ENCODE measurements at places on chromosomes 16 and 17.

DNA sequence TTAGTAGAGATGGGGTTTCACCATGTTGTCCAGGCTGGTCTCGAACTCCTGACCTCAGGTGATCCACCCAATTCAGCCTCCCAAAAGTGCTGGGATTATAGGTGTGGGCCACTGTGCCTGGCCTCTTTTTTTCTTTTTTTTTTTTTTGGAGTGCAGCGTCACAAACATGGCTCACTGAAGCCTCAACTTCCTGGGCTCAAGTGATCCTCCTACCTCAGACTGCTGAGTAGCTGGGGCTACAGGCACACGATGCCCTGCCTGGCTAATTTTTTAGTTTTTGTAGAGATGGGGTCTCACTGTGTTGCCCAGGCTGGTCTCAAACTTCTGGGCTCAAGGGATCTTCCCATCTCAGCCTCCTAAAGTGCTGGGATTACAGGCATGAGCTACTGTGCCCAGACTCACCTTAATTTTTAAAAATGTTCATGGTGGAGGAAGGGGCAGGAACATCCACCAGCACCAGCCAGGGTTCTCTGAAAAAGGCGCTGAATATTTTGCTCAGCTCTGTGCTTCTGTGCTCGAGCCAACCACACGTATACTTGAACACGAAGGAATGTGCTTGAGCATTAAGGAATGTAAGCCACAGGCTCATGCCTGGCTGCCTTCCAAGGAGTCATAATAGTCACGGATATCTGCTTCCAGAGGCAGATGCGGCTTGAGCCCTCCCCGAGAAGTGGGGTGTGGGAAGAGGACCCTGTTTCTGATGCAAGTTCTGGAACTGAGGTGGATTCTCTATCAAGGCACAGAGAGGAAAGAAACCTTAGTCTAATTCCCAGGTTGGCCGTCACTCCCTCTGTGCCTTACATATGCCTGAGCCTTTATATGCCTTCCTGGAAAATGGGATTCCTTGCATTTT is 65.5 kb upstream of the CREBBP start:
- no peak for DNase-seq

DNA sequence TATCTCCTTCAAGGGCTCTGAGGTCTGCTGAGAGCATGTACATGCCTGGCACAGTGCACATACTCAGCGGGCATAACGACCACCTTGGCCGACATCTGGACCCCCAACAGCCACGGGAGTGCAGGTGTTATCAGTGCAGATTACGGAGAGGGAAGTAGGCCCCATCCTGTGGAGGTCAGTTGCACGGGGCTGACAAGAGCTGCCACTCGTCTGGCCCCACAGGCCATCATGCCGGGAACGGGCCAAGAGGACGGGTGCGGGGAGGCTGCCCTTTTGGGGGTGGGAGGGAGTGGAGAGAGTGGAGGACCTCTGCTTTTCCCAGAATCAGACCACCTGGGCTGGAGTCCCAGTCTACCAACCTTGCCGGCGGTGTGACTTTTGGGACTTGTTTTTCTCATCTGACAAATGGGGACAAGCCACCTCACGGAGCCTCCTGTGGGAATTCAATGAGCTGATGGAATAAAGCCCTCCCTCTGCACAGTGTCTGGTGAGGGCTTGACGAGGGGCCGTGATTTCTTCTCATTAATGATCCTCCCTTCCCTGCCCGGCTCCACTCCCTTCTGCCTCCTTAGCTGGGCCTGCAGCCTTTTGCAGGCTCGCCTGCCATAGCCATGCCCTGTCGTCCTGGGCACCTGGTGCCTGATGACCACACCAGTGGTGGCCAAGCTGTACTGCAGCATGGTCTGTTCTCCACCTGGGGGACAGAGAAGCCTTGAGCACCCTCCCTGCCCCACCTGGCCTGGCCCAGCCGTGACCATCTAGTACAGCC is 4.6 kb downstream of the PRSS33 start:
- DNase-seq: no peak

GRCh38 chr17:49659661-49660382 is 18.1 kb downstream of the SPOP start:
- DNase-seq: no peak

DNA sequence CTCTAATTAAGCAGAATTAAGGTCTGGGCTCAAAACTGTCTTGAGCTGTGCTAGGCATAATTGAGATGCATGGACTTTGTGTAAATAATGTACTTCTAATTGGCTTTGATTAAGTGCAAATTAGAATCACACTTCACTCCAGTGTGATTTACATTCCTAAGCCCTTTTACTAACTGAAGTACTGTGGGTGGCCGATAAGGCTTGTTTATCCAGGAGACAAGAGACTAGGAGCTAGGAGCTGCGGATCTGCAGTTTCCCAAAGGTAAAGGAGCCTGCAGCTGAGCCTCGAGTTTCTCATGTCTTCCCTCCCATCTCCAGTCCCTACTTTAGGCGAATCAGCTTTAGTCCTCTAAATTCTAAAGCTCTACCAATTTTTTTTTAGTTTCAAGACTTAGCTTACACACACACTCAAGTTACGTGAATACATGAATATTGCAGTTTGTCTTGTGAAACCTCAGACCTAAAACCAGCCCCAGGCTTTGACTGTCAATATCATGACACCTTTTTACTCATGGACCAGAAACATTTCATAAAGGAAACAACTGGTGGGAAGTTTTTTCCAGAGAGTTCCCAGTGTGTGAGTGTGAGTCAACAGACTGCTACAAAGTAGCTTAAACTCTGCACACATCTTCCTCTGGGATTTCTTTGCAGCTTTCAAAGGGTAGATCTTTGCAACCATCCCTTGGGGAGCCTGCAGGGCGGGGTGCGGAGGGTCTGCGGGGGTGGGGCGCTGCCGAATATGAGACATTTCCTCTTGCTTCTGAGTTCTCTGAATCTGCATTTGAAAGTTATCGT is 113.9 kb upstream of the TBX2 start:
- DNase-seq: no peak

GRCh38 chr16:11128211-11129141 is 127.5 kb downstream of the SOCS1 start:
- DNase-seq: no peak

DNA sequence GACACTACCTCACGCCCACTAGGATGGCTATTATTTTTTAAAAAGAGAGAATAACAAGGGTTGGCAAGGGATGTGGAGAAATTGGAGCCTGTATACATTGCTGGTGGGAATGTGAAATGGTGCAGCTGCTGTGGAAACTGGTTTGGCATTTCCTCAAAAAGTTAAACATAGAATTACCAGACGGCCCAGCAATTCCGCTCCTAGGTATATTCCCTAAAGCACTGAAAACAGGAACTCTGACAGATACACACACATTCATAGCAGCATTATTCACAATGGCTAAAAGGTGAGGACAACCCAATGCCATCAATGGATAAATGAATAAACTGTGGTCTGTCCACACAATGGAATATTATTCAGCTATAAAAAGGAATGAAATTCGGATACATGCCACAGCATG is 60.3 kb upstream of the CBX4 start:
- DNase-seq: no peak

GRCh38 chr16:57307365-57307764 is 22.9 kb upstream of the PLLP start:
- DNase-seq: no peak

GRCh38 chr17:19660219-19660870 is 11.8 kb downstream of the ALDH3A2 start:
- no peak for DNase-seq

GRCh38 chr17:67335245-67335835 is 31.0 kb downstream of the PSMD12 start:
- no peak for DNase-seq

- no peak for DNase-seq
Measured at GRCh38 chr17:57666201-57666870, 78.8 kb downstream of the CCDC182 start.

DNA sequence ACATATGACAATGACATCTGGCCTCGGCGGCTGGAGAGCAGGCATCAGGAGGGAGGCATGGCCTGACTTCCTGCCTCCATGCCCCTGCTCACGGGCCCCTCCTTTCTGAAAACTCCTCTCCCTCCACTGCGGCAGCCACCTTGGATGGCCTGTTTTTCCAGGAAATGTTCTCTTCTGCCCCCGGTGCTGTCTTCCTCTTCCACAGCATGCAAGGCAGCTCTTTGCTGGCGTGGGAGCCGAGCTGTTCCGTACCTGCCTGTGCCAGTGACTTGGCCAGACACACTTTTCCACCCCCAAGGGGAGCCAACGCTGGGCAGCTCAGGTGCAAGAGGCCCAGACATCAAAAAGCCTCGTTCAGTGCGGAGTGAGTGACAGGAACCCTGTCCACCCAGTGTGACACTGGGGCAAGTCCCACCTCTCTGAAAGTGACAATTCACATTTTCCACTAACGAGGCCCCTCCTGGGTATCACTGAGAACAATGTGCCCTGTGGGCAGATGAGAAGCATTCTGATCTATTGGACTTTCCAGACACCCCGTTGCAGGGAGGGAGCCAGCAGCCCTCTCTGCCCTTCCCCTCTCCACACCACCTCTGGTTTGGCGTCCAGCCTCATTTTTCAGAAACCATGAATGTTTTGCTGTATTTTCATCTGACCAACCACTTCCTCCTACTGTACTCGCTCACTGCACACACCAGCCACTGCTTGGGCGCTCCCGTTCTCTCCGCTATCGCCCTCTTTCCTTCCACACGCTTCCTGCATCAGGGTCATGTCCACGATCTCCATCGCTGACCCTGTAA is 31.2 kb downstream of the NSMCE1 start:
- no peak for DNase-seq

GRCh38 chr16:6309271-6309670 is 1023.4 kb upstream of the RBFOX1 start:
- DNase-seq: no peak

DNA sequence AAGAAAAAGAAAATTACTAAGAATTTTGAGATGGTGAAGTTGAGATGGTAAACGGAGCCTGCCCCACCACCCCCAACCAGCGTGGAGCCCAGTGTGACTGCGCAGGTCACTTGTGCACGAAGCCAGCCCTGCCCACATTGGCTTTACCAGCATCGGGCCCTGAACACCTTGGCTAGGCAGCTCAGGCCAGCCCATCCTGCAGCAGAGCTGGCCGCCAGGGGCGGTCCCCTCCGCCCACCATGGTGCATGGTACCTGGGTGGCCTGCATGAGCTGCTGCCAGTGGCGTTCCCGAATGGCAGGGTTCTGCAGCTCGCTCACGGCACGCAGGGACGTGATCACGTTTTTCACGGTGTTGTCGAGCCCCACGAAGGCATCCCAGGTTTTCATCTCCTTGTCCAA is 62.7 kb downstream of the DNAH17 start:
- DNase-seq: no peak

- DNase-seq: no peak
Measured at GRCh38 chr17:82950525-82951102, 110.8 kb upstream of the ZNF750 start.

DNA sequence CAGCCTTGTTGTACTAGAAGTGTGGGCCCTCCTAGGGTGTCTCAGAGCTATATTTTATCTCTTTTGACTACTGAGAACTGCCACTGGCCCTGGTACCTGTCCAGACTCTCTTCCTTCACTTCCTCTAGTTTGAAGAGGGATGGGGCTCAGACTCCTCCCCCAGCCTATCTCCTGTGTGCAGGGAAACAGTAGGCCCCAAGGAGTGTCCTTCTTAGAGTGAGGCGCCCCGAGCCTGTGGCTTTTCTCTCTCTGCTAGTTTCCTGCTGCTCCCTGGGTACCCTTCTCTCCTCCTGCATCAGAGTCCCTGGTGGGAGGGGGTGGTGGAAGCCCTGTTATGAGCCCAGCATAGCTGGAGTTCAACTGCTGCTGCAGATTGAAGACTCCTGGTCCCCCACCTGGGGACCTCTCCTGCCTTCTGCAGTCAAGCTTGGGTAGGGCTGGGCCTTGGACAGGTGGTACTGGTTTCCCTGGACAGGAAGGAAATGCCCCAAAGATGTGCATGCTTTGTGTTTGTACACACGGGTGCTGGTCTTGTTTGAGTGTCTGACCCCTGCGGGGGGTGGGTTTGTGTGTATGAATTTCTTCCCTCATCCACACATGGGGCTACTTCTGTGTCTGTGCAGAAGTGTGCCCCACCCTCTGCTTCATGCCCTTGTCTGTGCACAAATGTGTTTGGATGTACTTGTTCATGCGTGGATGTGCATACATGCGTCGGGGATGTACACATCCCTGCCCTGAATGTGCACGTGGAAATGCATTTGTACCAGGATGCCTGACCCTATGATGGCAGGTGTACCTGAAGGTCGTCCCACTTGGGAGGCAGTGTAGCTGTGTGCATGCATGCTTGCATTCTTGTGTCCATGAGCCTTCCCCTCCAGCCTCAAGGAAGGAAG is 6.9 kb downstream of the RARA start:
- no peak for DNase-seq

GRCh38 chr17:76700617-76701470 is 9.9 kb downstream of the MXRA7 start:
- DNase-seq: no peak

- DNase-seq: no peak
Measured at GRCh38 chr17:73669771-73670170, 25.5 kb upstream of the SDK2 start.

DNA sequence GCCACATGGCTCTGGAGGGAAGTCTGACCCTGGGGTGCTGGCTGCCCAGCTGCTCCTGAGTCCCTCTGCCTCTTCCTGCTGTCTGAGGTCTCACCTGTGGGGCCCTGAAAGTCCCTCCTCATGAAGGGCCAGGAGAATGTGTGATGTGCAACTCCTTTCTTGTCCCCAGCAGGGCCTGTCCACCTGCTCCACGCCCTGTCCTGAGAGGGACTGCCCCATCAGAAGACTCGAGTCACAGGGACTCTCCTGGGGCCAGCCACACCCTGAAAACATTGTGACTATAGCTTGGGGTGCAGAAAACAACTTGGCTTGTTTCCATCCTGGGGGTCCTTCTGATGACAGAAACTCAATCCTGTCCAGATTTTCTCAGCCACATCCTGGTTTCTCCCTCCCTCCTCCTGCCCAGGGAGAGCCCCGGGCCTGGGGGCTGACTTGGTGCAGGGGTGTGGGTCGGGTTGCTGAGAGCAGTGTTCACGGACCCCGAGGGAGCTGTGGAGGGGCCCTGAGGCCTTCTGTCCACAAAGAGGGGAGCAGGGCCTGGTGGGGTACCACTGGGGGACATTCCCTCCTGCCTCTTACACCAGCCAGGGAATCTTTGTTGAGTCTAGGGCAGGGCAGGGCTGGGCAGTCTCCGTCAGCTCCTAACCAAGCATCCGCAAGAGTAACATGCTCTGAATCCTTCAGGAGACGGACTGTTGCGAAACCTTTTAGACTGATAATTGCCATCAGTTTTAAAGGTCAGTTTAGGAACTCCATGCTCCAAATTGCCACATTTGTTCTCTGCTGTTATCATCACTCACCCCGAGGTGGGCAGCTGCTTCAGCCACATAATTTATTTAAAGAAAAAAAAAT is 45.9 kb downstream of the NT5M start:
- DNase-seq: no peak
